ENCODE measurements at places on chromosomes 4 and X. TPM values are rescaled to one million over a fixed set of nuclear protein-coding genes. Genes with fewer than 3 reads are reported as not detected.

Gene RHOXF2B
- not detected for total RNA-seq

Gene NAA11
- total RNA-seq, result not detected

Gene BBS12
- 10.6 TPM for total RNA-seq

Gene GPR82
- total RNA-seq, result not detected

Gene NR3C2
- total RNA-seq, result 0.88 TPM

Gene CSAG3
- not detected for total RNA-seq

Gene MTTP
- total RNA-seq, result not detected

Gene CXCL11
- total RNA-seq, result not detected

Gene MAGEB2
- not detected for total RNA-seq

DNA sequence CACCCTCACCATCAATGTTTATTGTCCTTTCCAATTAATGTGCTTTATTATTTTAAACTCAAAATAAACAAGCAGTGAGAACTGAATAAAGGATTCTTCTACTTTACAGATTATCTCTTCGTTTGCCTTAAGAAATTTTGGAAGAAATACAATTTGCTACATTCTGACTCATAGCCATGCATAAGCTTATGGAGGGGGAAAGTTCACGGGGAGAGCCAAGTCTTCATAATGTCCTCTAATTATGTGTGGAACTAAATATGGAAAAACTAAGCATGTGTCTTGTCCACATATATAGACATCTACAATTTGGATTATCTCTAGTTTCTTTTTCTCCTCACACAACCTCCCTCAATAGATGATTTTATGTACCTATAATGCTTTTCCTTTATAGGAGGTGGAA, 17.5 kb downstream of the CXCL13 start:
- H3K27ac ChIP-seq, result no peak overlapping the region
- peaks cover 30% of the 10 kb centered on the region for H3K27me3 ChIP-seq
- DNase-seq, result no peak
- no peak overlapping the region for H3K4me3 ChIP-seq
- H3K4me1 ChIP-seq, result no peaks in the 10 kb centered on the region

GRCh38 chr4:172650758-172651530, 517.7 kb upstream of the GALNT7 start:
- no peaks in the 10 kb centered on the region for H3K4me1 ChIP-seq
- no peak overlapping the region for H3K4me3 ChIP-seq
- no peak overlapping the region for H3K27ac ChIP-seq
- DNase-seq, result no peak

- H3K4me3 ChIP-seq, result no peak overlapping the region
- H3K27ac ChIP-seq, result no peak overlapping the region
These were observed 60.2 kb upstream of the MAOA start for GRCh38 chrX:43595931-43596330.

DNA sequence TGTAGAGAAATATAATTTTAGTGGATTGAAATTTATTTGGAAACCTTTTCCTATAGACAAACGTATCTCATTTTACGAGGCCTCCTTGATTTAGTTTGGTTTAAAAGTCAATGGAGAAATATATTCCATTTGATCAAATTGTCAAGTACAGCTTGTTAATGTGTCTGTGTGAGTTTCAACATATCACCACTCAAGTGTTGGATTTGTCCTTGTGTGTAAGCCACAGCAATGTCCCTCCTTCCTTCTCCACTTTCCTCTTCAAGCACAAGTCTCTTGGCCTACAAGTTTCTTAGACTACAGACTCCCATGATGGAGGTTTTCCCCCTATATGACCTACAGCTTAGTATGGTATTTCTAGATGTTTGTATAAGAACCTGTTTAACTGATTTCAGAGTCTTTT, 104.7 kb downstream of the SYNPO2 start:
- no peak overlapping the region for H3K27ac ChIP-seq
- peaks cover 21% of the 10 kb centered on the region for H3K4me1 ChIP-seq
- H3K27me3 ChIP-seq, result no peaks in the 10 kb centered on the region

DNA sequence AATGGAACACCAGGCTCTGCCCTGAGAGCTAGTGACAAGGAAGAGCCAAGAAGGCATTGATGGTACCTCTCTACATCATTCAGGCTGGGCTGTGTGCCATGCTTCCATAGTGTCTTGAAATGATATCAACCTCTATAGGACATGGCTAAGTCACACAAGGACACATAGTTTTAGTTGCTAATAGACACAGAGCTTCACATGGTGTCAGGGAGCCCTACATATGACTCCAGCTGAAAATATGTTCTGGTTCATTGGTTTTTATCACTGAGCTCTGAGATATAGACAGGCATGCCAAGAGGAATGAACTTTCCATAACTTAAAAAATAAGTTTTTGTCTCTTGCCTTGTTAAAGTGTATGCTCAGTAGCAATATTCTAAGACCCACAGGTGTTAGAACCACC, 72.1 kb upstream of the PRKG2 start:
- DNase-seq, result no peak
- no peaks in the 10 kb centered on the region for H3K27me3 ChIP-seq
- H3K27ac ChIP-seq, result no peak overlapping the region
- no peak overlapping the region for H3K4me3 ChIP-seq
- no peaks in the 10 kb centered on the region for H3K4me1 ChIP-seq
- no peaks in the 10 kb centered on the region for H3K36me3 ChIP-seq

GRCh38 chr4:6018331-6018730, at the start of gene C4orf50:
C4orf50 (minus strand) TSS chr4:6018431.
- DNase-seq, result no peak
- H3K36me3 ChIP-seq, result no peaks in the 10 kb centered on the region
- no peaks in the 10 kb centered on the region for H3K27me3 ChIP-seq
- no peak within 1 kb of the TSS for H3K27ac ChIP-seq
- H3K4me1 ChIP-seq, result no peaks in the 10 kb centered on the region
- no peak within 1 kb of the TSS for H3K4me3 ChIP-seq

DNA sequence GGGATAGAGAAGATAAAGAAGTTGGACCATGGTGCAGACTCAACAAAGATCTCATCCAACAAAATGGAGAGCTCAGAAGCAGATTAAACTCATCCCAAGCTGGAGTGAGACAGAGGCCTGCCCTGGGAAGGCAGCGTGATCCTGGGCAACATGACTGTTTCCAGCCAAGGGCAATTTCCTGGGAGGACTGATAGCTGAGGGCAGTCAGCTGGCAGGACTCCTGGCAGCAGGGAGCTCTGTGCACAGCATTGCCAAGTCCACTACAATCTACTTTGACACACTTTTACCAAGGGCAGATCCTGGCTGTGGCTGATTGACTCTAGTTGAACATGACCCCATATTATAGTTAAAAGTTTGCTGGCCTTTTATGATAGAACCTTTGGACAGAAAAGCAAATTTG, 357.3 kb upstream of the RASGEF1B start:
- H3K36me3 ChIP-seq, result no peaks in the 10 kb centered on the region
- no peak overlapping the region for H3K4me3 ChIP-seq
- no peaks in the 10 kb centered on the region for H3K27me3 ChIP-seq
- no peak for DNase-seq

DNA sequence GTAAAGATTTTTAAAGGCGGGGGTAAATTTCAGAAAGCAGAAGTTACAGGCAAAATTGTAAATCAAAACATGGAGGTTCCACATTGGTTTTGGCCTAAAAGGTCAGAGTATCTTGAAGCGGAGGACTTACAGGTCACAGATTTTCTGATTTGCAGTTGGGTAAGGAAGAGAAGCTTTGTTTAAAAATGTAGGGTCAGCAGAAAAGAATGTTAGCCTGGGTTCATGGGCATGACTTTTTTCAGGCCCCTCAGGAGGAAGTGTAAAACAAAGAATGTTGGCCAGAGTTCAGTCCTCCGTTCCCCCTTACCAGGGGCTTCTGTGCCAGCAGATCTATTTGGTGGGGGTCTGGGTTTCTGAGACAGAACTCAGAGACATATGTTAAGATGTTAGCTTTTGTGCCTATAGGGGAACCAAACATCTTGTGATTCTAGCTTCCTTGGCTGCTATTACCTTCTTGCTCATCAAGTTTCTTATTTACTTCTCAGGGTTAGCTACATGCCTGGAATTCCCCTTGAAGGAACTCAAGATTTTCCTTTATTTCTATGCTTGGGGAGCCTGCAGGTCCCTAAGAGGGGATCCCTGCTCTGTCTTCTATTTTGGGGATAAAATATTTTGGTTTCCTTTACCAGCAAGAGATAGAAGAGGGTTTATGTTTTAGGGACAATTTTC, 160.3 kb downstream of the ANK2 start:
- no peak overlapping the region for H3K27ac ChIP-seq
- no peaks in the 10 kb centered on the region for H3K4me1 ChIP-seq
- no peaks in the 10 kb centered on the region for H3K36me3 ChIP-seq
- no peak overlapping the region for H3K4me3 ChIP-seq
- DNase-seq, result no peak
- H3K27me3 ChIP-seq, result no peaks in the 10 kb centered on the region

- no peak for DNase-seq
- peaks cover 14% of the 10 kb centered on the region for H3K4me1 ChIP-seq
- no peak overlapping the region for H3K4me3 ChIP-seq
- no peaks in the 10 kb centered on the region for H3K27me3 ChIP-seq
These were observed 36.7 kb downstream of the ANTXR2 start for GRCh38 chr4:80036306-80036705.

- no peak overlapping the region for H3K27ac ChIP-seq
- H3K4me1 ChIP-seq, result no peaks in the 10 kb centered on the region
- DNase-seq, result no peak
- H3K27me3 ChIP-seq, result no peaks in the 10 kb centered on the region
- no peaks in the 10 kb centered on the region for H3K36me3 ChIP-seq
- no peak overlapping the region for H3K4me3 ChIP-seq
These were observed 54.7 kb upstream of the ARSJ start for GRCh38 chr4:114034189-114034588.

DNA sequence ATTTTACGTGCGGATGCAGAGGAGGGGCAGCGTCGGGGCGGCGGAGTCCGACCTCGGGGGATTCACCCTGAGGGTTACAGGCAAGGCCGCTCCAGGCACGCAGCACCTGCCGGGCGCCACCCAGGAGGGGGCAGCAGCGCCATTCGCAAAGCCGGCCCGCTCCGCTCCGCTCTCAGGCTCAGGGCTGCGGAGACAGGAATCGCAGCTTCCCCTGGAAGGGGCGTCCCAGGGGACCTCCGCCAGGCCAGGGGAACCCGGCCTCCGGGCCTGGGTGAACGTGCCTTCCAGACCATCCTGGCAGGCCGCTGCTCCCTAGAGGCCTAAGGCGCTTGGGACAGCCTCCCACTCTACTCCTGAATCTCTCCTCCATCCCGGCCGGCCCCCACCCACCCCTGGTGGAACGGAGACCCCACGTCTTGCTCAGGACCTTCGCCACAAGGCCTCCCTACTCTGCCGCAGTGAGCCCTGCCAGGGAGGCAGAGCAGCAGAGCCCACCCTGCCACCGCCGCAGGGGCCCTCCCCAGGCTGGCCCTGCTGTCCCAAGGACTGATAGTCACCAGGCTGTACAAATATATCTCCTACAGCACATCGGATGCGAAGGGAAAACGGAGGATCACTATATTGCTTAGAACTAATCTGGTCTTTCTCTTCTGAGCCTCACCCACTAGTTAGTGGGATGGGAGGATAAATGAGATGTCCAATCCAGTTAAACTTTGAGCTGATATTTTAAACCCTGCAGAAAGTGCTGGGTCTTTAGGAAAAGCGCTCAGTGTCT, 115.0 kb downstream of the SMIM20 start:
- H3K27ac ChIP-seq, result no peak overlapping the region
- no peaks in the 10 kb centered on the region for H3K36me3 ChIP-seq
- no peak overlapping the region for H3K4me3 ChIP-seq
- no peaks in the 10 kb centered on the region for H3K27me3 ChIP-seq

DNA sequence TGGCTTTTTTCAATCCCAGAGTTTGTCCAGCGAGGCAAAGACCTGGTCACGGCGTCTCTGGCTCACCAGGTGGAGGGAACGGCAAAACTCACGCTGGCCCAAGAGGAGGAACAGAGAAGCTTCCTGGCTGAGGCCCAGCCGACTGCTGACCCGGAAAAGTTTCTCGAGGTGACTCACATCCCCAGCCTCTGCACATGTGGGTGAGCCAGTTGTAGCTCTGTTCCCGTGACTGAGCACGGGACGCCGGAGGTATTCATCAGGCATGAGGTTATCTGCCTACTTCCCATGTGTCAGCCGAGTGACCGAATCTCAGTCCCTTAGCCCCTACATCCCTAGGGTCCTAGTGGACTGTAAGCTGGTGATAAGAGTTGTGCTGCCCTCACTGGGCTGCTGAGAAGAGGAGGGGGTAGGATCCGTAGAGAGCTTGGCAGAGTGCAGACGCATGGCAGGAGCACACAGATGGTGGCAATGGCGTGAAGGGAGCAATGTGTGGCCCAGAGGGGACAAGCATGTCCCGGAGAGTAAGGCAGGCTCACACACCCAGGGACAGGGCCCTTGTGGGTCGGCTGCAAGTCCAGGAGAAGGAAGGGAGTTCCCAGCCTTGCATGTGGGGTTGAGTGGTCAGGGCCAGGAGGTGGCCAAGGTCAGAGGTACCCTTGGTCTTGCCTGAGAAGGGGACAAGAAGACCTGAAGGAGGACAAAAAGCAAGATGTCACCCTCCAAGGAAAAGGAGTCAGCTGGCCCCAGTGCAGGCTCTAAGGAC, 42.9 kb downstream of the EVC start:
- no peaks in the 10 kb centered on the region for H3K27me3 ChIP-seq
- H3K27ac ChIP-seq, result peak overlapping the region; percentile 89
- H3K4me1 ChIP-seq, result peaks cover 58% of the 10 kb centered on the region
- H3K4me3 ChIP-seq, result no peak overlapping the region

DNA sequence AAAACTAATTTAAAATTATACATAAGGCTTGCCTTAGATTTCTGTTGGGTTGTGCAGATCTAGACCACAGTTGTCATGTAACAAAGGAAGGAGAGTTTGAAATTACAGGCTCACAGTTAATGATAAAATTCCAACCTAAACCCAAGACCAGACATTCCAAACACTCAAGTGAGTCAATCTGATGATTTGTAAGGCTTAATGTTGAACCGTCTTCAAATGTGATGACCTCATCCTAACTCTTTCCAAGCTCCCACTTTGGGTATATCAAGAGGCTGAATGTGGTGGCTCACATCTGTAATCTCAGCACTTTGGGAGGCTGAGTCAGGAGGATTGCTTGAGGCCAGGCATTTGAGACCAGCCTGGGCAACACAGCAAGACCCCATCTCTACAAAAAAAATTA, 149.2 kb downstream of the TBL1X start:
- DNase-seq, result peak; percentile 77
- no peak overlapping the region for H3K4me3 ChIP-seq
- H3K36me3 ChIP-seq, result no peaks in the 10 kb centered on the region

DNA sequence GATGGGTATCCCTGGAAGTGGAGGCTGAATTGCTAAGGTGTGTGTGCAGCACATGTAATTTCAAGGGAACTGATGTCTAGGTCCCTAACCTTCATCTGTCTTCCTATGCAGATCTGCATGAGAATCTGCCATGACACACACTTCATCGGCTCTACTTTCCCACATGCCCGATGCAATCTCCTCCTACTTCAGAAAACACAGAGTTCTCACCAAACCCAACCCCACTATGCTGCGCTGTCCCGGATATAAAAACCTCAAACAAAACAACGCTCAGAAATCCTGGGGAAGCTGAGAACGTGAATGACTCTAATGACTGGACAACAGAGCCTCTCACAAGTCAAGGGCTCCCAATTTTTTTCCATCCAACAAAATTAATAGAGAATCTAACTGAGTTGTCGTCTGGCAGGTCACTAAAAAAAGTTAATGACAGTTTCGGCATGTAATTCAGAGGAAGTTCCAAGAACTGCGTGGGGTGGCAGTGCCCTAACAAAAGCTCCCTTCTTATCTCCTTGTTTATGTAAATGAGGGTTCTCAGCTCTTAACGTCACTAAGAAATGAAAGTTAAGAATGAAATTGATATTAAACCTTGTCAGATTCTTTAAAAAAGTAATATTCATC, 39.0 kb downstream of the STX18 start:
- H3K4me3 ChIP-seq, result peak overlapping the region; percentile 50
- peak overlapping the region; percentile 50 for H3K27ac ChIP-seq
- no peaks in the 10 kb centered on the region for H3K27me3 ChIP-seq
- H3K36me3 ChIP-seq, result no peaks in the 10 kb centered on the region
- peaks cover 2% of the 10 kb centered on the region for H3K4me1 ChIP-seq

GRCh38 chrX:153381684-153382532, 19.2 kb downstream of the PNMA6E start:
- DNase-seq, result peak; percentile 87
- H3K27ac ChIP-seq, result peak overlapping the region; percentile 85

All from osteoblast (primary cell).